ENCODE measurements at places on chromosomes 5 and 9. TPM values are rescaled to one million over a fixed set of nuclear protein-coding genes. Genes with fewer than 3 reads are reported as not detected.
A peak's percentile ranks its signal among the peaks of the same experiment; 100 is the strongest.

The CYLC2 gene
- not detected for total RNA-seq

The SNCAIP gene
- 22.0 TPM for total RNA-seq

The CCNI2 gene
- not detected for total RNA-seq

The HSPB3 gene
- 257 TPM for total RNA-seq

The CHSY3 gene
- total RNA-seq: 7.6 TPM

The TNFSF8 gene
- 1.2 TPM for total RNA-seq

DNA sequence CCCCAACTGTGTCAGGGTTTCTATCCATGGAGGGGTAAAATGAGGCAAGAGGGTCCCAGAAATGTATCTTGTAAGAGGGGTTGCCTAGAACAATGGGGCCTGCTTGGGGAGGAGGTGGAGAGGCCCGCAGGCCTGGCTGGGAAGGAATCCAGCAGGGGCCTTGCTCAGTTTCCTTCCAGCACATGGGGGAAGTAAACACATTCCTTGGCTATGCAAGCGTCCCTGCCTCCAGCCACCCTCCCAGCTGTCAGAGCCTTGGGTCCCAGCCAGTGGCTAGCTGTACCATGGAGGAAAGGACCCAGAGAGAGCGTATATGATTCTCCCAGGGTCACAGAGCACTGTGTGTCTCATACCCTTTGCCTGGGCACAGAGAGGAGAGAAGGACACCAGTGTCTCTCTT lies 71.1 kb upstream of the IL17B start:
- DNase-seq: peak; percentile 79

- DNase-seq: no peak
Observed at GRCh38 chr5:160787240-160787639, 64.8 kb downstream of the ATP10B start.

DNA sequence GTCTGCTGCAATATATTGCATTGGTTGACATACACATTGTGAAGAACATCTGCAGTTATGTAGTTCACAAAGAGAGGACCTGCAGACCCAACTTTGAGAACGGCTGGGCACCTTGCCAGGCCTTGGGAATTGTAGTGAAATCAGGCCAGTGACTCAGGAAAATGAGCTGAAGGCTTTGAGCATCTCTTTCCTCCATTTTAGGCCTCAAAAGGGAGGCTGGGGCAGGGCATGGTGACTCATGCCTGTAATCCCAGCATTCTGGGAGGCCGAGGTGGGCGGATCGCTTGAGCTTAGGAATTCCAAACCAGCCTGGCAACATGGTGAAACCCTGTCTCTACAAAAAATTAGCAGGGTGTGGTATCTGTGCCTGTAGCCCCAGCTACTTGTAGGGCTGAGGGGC lies 1.4 kb upstream of the IPPK start:
- peak; percentile 31 for DNase-seq

- DNase-seq: no peak
Observed at GRCh38 chr5:68367717-68368116, 152.2 kb downstream of the PIK3R1 start.

- no peak for DNase-seq
Observed at GRCh38 chr5:14379739-14380497, 201.7 kb upstream of the OTULINL start.

GRCh38 chr9:677461-678097 lies 163.9 kb upstream of the DMRT1 start:
- DNase-seq: no peak

GRCh38 chr9:5438301-5439162 lies 807 bp upstream of the PLGRKT start:
- peak; percentile 28 for DNase-seq

GRCh38 chr5:168128111-168128510 lies 163.3 kb upstream of the WWC1 start:
- no peak for DNase-seq

DNA sequence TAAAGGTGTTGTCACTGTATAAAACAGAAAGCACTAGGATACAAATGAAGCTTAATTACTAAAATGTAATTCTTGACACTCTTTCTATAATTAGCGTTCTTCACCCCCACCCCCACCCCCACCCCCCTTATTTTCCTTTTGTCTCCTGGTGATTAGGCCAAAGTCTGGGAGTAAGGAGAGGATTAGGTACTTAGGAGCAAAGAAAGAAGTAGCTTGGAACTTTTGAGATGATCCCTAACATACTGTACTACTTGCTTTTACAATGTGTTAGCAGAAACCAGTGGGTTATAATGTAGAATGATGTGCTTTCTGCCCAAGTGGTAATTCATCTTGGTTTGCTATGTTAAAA lies 43.8 kb downstream of the NDFIP1 start:
- DNase-seq: peak; percentile 18

DNA sequence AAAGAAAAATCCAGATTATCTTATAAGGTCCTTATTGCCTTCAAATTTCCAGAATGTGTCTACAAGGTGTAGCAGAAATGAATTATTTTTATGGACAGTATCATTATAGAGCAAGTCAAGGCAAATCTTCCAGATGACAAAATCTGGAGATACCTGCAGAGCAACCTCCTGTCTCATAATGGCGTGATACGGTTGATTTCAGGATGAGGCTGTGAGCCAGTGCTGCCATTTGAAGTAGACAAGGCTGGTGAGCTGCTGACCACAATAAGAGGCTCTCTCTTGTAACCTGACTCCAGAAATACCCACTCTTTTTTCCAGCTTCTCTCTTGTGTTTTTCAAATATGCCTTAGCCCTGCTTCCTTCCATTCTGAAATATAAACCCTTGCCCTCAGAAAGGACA lies 108.2 kb downstream of the HTR1A start:
- peak; percentile 2 for DNase-seq

DNA sequence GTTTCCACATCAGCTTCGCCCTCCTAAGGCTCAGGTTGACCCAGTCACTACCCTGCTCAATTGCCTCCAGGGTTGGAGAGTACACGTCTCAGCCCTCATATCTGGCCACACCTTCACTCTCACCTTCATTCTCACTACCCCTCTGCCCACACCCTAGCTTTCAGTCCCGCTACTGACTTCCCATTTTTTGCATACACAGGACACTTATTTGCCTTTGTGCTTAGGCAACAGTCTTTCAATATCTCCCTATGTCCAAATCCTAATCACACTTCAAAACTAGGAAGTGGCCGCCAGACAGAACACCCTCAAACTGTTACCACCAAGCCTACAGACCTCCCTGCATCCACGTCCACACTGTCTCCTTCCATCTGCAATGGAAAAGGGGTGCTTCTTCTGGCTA lies 10.9 kb downstream of the MCTP1 start:
- DNase-seq: no peak

DNA sequence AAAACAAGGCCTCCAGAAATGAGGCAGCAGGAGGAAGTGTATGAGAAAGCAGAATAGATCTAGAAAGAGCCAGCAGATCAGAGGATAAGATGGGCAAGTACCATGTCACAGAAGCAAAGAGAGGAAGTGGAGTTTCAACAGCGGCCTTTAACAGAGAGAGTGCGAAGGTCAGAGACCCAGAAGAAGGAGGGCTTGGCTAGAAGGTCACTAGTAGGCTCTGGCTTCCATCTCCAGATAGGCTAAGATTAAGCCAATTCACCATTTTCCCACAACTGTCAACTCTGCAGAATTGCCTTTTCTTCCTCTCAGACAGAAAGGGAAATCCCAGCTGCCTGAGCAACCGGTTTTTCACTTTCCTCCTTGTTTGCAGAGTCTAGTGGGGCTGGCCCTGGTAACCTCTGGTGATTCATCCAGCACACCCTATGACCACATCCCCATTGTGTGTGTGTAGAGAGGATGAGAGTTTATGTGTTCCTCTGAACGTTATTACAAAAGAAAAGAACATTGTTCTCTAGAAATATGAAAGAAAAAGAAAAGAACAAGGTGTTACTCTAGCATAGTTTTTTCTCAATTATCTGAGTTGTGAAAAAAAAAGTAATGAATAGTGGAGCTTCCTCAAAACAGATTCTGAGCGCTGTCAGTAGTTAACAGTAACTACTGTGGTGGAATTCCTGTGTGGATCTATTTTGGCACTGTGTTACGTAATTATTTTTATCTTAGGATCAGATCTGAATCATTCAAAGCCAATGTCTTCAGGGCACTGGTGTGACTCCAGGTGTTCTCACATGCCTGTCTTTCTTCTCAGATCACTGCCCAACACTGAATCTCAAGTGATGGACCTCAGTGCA lies 220.4 kb downstream of the ARRDC3 start:
- peak; percentile 64 for DNase-seq

- peak; percentile 2 for DNase-seq
Observed at GRCh38 chr5:42270771-42271170, 152.5 kb upstream of the GHR start.
